ENCODE measurements at places on chromosomes 2 and 18.

- DNase-seq, result no peak
Measured at GRCh38 chr2:4291430-4291829, 588.1 kb downstream of the DCDC2C start.

DNA sequence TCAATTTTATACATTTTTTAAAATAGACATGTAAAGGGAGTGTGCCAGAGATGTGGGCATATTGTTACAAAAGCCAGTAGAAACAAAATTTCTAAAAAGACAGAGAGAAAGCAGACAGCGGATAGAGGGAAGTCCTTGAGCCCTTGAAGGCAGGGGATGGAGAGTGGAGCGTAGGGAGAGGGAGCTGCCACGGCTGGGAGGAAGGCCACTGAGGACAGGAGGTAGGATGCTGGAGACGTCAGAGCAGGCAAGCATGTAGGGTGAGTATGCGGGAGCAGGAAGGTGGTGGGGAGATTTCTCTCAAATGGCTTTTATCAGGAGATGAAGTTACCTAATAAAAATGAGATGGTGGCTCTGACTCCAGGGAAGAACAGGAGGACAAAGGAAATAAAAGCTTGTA, 24.0 kb upstream of the NCL start:
- no peak for DNase-seq

- DNase-seq, result no peak
Measured at GRCh38 chr2:234955091-234955591, 3.3 kb downstream of the SH3BP4 start.

DNA sequence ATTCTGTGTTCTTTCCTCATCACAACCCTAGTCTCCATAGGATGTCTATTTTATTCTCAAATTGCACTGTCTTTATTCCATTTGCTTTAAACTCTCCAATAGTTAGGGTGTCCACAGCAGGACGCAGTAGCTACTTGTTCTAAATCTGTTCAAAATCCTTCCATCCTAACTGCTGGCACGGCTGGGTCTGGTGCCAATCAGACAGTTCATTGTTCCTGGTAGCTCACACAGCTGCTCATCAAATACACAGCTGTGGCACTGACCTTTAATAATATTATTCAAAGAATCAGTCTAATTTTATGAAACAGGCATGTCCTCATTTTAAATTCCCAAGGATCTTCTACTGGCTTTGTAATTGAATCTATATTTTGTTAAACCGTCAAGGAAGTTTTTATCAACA, 59.7 kb upstream of the TMEFF2 start:
- DNase-seq, result no peak

- DNase-seq, result no peak
Measured at GRCh38 chr2:56613254-56613653, 429.5 kb downstream of the CCDC85A start.

DNA sequence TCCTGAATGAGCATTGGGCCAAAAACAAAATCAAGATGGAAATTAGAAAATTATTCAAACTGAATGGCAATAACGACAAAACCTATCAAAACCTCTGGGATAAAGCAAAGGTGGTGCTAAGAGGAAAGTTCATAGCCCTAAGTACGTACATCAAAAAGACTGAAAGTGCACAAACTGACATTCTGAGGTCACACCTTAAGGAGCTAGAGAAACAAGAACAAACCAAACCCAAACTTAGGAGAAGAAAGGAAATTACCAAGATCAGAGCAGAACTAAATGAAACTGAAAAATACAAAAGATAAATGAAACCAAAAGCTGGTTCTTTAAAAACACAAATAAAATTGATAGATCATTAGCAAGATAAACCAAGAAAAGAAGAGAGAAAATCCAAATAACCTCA, 1543.5 kb upstream of the ACVR2A start:
- no peak for DNase-seq

DNA sequence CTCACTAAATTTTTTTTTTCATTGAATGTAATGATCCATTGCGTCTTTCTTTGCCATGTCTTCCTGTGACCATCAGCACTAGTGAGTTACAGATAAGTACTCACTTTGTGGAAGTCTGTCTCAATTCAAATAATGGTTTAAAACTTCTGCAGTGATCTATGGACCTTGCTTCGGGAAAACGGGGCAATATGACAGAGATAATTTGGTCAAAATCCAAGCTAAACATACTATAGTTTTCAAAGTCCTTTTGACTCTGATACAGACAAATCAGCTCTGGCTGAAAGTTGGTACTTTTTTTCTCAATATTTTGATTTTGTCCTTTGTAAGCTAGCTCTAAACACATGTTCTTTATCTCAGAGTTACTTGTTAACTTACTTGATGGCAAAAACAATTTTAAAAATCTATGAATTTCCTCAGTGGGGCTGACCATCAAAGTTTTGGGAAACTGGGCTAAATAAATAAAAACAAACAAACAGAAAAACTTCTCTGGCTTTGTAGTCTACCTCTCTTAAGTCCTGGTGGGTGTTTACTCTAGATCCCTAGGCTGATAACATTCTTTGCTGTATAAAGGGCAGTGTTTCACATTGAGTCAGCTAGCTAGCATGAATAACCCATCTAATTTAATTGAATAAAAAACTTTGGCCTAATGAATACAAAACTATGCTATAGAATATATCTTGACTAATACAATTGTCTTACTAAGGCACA, 327.6 kb downstream of the RDH14 start:
- DNase-seq, result no peak

DNA sequence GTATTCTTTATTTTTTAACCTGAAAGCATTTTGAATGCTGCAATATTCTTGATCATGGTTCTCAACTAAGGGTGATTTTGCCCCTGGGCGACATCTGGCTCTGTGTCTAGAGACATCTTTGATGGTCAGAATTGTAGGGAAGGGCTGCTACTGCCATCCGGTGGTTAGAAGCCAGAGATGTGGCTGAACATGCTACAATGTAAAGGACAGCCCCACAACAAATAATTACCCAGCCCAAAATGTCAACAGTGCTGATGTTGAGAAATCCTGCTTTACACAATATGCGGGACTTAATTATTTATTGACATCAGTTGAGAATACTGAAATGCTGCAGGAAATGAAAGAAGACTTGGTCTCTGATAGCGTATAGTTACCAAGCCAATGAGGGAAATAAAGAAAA, 37.5 kb upstream of the SERPINB2 start:
- peak; percentile 9 for DNase-seq

- no peak for DNase-seq
Measured at GRCh38 chr2:41892476-41892875, 155.3 kb upstream of the PKDCC start.

DNA sequence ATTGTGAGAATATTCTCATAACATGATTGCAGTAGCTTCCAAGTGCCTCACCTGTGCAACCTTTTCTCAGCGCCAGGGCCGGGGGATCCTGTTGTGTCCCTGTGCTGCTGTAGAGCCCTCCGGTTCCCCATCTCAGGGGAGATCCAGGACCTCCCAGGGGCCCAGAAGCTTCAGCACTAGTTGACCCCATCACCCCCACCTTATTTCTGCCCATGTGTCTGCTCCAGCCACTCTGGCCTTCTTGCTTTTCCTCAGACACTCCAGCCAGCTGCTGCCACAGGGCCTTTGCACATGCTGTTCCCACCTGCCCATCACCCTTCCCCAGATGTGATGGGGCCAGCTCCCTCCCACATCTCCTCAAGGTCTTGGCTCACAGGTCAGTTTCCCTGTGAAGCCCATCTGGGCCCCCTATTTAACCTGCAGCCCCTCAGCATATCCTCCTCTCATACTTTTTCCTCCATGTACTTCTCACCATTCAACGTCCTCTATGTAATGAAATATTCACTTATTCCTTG, 226.5 kb downstream of the SEPTIN10 start:
- DNase-seq, result no peak

- no peak for DNase-seq
Measured at GRCh38 chr2:52500561-52500960, 1267.0 kb upstream of the CHAC2 start.

- DNase-seq, result no peak
Measured at GRCh38 chr2:157085522-157085921, 172.0 kb upstream of the GALNT5 start.

DNA sequence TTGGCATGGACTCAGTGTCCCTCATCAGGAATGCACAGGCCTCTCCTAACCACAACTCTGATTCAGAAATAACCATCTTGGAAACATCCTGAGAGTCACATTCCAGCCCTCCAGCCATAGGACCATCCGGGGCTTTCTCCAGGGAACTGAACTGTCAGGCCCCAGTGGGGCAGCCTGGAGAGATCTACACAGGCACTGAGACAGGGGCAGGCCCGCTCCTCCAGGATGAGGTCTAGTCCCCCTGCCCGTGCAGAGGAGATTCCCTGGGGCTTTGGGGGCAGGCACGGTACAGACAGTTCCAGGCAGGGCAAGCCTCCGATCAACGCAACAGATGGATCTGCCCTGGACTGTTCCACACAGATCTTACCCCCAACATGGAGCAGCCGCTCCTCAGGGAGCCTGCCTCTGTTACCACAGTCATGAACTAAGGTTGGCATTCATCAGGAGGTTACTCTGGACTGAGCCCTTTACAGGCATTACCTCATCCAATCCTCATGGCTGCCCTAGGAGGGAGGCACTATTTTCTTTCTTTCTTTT, 12.0 kb downstream of the KCNK3 start:
- DNase-seq, result no peak

DNA sequence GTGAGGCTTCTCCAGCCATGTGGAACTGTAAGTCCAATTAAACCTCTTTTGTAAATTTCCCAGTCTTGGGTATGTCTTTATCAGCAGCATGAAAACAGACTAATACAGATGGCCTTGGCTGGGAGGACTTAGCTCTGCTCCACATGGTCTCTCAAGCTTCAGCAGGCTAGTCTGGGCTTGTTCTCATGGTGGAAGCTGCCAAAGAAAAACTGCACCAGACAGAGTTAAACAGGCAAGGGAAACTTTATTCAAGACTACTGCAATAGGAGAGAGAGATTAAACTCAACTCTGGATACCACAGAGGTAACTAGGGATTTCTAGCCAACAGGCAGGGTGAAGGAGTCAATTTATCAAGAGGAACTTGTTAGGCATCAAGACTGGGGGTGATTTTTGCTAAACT, 142.1 kb downstream of the CABLES1 start:
- no peak for DNase-seq

- DNase-seq, result no peak
Measured at GRCh38 chr2:113178891-113179290, 5.1 kb downstream of the PSD4 start.

DNA sequence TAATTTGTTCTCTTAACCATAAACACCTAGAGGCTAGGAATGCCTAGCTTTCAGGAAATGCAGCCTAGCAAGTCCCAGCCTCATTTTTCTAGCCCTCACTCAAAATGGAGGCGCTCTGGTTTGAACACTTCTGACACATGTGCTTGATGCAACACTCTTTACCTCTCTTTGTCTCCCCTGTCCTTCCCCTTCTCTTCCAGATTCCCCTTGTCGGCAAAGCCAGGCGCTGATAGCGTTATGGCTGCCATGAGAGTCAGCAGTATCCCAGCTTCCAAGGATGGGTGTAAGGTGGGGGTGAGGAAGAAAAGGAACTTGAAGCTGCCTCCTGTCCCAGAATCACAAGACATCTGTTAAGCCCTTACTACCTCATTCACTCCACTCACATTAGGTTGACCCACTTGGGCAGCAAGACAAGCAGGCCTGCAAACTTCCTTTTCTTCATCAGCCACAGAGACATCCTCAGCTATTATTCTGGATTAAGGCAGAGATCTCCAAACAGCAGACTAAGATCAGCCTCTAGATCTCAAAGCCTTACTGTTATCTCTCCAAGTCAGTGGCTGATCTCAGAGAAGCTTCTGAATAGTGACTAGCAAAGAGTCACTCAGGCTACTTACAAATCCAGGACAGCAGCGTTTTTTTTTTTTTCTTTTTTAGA, 1.9 kb upstream of the ST3GAL5 start:
- DNase-seq, result no peak

DNA sequence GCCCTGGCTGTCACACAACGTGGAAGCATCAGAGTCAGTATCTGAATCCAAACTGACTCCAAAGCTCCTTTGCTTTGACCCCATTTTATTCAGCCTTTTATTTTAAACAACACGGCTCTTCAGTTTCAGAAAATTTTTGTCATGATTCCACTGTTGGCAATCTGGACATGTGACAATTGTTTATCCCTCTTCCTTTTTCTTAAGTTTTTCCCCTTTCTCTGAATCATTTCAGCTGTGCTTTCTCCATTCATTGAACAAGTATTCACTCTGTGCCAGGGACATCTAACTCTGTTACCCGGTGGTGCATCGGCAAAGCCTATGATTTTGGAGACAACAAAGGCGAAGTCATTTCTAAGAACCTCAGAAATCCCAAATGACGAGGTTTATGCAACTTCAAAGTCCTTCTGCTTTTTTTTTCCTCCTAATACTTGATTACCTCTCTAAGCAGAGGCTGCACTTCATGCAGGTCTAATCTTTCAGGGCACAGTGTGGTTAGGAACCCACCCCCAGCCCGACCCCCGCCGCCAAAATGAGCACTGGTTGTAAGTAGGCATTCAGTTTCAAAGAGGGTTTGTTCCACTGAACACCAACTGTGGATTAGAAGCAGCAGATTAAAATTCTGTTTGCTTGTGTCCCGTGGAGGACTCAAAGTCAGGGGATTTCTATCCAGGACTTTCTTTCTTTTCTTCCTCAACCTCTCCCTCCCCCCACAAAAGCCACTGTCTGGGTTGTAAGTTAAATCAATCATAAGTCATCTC, 18.6 kb downstream of the ST6GAL2 start:
- no peak for DNase-seq

DNA sequence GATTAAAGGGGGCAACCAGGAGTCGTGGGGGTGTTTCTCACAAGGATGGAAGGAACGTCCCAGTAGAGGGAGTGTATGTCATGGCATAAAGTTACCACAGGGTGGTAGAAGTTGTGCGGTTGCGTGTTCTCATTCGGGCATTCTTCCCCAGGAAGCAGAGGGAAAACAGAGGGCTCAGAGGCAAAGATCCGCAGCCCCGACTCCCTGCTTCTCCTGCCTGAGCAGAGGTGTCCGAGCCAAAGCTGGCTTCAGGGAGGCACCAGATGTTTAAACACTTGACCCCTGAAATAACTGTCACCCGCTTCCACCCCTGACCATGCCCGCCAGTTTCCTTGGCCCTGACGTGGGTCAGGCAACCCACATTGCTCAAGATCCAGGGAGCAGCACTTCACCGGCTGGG, 83.7 kb downstream of the EN1 start:
- DNase-seq, result peak; percentile 51

DNA sequence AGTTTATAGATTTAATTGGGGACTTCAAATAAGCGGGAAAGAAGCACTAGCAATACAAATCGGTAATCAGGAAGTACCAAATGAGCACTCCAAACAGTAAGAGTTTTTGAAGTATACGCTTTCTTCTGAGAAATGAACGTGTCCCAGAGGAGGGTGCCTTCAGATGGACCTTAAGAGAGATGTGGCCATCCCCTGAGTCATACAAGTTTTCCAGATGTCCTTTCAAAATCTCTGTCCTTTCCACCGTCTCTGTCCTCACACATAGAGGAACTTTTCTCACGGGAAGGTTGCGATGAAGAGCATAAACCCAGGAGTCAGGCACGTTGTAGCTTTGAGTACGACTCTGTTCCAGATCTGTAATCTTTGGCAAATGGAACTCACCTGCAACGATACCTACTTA, 1.7 kb upstream of the SMAD2 start:
- DNase-seq, result no peak

DNA sequence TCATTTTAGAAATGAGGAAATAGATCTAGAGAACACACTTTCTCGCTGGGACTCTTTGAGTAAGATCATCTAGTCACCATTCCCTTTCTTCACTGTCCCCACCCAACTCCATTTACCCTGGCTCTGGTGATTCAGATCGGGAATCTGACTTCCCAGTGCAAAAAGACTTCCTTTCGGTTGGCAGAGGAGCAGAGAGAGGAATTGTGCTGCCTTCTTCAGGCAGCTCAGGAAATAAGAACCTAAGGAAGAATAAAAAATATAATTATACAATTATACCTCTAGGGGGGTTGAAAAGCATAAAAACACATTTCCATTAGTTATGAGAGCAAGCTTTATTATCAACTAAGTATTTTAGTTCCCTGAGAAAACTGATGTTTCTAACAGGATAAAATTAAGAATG, 9.3 kb upstream of the MPP4 start:
- DNase-seq, result no peak
